Muscle of back (tissue), 13 donors: ENCODE measurements at places on chromosomes 12 and 14.

DNA sequence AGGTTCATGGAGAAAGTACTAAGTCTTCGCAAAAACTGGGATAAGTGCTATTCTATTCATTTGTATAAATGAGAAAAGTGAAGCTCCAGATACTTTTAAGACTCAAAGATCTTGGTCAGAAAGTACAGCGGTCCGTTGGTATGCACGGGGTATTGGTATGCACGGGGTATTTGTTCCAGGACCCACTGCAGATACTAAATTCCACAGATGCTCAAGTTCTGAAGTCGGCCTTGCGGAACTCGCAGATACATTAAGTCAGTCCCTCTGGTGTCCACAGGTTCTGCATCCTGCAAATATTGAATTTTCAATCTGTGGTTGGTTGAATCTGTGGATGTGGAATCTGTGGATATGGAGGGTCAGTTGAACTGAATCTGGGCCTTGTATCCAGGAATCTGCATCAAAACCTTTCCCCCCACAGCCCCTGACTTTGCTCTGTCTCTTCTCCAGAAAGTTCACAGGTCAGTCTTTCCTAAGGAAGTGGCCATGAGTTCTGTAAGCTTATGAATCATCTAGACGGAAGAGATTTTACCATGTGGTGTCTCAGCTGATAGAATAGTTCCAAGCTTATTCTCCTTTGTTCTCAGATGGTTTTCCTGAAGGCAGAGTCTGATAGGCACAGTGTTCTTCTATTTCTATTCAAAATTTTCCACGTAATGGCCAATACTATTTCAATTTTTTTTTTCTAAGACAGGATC, 274.7 kb downstream of the NEDD1 start:
- DNase-seq, result no peak

DNA sequence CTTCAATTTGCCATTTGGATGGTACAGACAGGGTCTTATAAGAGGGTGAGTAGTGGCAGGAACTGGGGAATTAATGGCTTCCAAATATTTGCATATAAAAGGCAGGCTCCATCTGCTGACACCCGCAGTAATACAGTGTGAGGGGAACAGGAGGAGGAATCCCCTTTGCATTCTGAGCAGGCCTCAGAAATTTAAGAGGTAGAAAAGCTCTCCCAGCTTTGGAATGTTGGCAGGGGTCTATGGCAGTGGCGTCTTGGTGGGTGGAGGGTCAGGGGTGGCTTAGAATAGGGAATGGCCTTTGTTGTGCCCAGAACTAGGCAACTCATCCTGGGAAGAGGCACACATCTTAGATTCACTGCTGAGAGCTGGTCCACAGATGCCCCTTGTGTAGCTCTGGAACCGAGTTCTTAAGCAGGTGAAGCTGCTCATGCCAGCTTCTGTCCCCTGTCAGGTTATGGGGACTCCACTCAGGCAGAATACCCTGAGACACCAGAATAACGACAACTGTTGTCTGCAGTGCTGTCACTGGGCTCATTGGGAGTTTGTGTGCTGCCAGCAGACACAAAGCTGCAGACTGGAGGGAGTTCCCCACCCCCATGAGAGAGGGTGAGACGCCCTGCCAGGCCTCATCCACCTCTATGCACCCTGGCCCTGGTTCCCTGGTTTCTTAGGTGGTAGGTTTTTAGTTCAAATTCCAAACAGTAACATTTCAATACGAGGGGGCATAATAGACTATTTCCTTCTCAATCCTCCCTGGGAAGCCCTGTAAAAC, 190.2 kb downstream of the MON2 start:
- DNase-seq, result no peak

GRCh38 chr14:36105401-36105800, 71.1 kb downstream of the PTCSC3 start:
- DNase-seq, result no peak

DNA sequence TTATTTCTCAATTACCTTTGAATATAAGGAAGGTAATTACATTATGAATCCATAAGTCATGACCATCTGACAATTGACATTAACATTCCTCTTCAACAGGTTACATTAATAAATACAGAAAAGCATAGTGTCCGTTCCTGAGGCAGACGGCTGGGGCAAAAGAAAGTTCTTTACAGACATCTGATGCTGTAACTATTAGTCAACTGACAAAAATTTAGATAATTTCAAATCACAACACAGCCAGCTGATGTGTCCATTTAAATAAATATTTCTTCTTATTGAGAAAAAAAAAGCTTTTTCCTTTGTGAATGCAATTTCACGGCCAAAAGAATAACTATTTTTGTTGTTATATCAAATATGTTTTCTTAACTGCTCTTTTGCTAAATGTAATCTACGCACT, 9.2 kb upstream of the PYROXD1 start:
- no peak for DNase-seq

- DNase-seq, result no peak
Observed at GRCh38 chr12:123940627-123940966, 32.0 kb downstream of the CCDC92 start.

GRCh38 chr12:53766881-53767280, 15.1 kb upstream of the CISTR start:
- no peak for DNase-seq
